ENCODE measurements at places on chromosomes 3 and 15. TPM values are rescaled to one million over a fixed set of nuclear protein-coding genes. Genes with fewer than 3 reads are reported as not detected.

- DNase-seq, result no peak
These were observed 80.3 kb upstream of the PRTG start for GRCh38 chr15:55823191-55823670.

Gene PPP2R3A
- total RNA-seq, result 11.0 TPM

DNA sequence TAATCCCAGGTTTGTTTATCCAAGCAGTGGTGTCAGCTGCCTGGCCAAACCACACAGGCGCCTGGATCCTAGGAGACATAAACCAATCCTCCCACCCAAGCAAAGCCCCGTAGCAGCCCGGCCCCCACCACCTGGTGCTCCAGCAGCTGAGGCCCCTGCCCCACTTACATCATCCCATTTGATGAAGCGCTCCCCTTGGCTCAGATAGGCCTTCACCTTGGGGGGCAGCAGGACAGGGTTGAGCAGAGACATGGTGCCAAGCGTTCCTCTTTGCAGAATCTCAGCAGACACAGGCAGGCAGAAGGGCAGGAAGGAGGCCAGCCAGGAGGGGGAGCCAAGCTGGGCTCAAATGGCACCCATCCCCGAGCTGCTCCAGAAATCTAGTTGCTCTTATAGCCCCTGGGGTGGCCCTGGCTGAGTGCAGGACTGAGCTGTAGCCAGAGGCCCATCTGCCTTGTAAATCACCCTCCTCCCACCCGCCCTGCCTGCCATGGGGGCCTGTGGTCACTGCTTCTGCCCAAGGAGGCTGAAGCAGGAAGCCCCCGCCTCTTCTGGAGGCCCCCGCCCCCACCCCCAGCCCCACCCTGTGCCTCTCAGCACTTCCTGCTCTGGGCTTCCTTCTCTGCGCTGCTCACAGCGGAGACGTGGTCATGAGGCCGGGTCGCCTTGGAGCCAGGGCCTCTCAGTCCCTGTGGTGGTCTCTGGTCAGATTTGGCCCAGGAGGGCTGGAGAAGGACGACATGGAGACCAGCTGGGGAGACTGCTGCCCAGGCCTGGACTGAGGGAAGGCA, at the start of gene PLCB2:
TSS of gene PLCB2 (minus strand) at position 515 of the 791 bp plus-strand sequence. CDS start at position 252, 263 bp downstream.
- DNase-seq, result peak; percentile 62

DNA sequence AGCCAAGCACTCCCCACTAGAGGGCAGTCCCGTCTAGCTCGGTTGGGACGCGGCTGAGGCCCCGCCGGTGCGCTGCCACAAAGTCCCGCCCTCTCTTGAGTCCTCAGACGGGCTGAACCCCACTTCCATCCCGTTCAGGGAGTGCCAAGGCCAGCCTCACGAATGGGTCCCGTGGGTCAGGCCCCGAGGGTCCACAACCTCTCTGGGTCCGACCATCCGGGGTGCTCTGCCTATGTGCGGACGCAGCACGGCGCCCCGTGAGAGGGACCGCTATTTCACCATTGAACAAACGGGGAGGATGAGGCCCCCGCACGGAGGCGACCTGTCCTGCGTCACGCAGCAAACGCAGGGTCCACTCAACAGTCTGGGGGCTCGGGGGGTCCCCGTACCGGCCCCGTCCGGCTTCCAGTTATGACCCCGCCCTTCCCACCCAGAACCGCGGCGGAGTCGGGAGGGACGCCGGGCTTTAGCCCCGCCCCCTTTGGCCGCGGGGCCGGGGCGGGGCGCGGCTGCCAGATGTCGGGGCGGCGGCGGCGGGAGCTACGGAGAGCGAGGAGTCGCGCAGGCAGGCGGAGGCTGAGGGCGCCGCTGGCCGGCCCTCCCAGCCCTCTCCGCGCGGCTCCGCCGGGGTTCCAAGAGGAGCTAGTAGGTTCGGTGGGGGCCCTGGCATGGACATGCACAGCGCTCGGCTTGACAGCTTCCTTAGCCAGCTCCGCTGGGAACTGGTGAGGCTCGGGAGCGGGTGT, at the start of gene INKA1:
TSS of gene INKA1 (plus strand) at position 543 of the 746 bp plus-strand sequence. CDS start at position 675, 132 bp downstream.
- peak; percentile 93 for DNase-seq

Gene MORC1
- total RNA-seq, result not detected

Gene LAMB2
- 311 TPM for total RNA-seq

Gene LRRC31
- total RNA-seq, result 0.78 TPM

DNA sequence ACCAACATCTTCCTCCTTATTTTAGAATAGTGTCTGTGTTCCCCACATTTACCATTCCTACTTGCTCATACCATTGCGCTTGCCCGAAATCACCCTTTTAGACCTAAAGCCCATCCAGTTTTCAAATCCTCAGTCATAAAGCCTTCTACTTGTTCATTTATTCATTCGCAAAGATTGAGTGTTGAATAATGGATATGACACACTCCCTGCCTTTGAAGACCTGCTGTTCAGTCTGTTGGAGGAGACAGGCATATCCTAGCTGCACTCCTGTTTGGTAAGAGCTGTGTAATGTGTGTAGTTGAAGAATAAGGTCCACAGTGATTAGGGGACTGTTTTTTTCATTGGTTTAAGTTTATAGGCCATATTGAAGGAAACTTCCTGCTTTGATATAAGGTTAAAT, 1.7 kb downstream of the CNOT10 start:
- no peak for DNase-seq

DNA sequence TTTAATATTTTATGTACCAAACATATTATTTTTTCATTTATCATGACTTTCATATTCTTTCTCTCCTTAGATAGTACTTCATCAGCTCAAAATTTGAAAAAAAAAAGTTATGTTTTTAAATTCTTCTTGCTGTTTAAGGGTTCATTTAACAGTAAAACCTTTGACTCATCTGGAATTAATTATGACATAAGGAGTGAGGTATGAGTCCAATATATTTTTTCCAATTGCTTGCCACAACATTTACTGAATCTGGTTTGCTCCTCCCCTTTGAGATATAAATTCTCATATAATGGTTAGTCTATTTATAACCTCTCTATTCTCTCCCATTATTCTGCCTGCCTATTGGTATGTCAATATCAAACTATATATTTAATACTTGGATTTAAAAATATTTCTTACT, 387.8 kb downstream of the TUSC7 start:
- no peak for DNase-seq

Gene TMEM207
- total RNA-seq, result not detected

DNA sequence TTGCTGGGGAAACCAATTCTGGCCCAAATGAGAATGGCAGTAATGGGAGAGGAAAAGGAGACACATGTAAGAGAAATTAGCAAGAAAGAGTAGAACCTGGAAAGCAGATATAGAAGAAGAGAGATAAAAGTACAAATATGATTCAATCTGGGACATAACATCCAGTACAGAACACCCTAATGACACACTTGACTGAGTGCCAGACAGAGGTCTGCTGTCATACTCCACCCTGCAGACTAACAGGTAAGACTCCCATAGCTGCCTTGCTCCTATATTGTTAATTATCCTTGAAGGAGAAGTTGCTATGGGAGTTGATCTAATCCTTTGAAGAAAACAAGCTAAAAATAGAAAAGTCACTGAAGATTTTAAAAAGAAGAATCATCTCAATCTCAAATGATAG, 21.1 kb downstream of the CCPG1 start:
- DNase-seq, result no peak

DNA sequence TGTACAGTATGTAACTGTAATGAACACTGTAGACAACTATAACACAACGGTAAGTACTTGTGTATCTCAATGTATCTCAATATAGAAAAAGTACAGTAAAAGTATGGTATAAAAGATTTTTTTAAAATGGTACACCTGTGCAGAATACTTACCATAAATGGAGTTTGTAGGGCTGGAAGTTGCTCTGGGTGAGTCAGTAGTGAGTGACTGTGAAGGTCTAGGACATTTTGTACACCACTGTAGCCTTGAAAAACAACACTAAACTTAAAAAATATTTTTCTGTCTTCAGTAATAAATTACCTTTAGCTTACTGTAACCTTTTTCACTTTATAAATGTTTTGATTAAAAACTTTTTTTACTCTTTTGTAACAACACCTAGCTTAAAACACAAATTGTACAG, 142.9 kb downstream of the ATG7 start:
- DNase-seq, result no peak

DNA sequence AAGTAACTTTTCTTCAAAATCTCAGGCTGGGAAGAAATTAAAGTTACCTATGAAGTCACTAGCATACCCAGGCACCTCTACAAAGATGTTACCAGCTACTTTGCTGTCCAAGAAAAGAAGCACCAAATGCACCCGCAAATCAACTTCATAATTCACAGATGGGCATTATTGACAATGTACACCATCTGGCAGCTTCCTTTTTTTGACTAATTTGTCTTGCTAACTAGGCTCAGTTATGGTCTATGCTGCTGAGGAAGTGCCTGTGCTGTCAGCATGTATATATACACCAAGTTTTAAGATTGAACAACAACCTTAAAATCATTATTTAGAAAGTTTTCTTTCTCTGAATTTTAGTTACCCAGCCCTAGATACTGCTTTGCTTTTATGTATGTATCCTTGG, 93.8 kb downstream of the NSUN3 start:
- DNase-seq, result no peak

GRCh38 chr3:185744997-185745843, 79.6 kb downstream of the IGF2BP2 start:
- no peak for DNase-seq

Gene CACNA1D
- 84.4 TPM for total RNA-seq

DNA sequence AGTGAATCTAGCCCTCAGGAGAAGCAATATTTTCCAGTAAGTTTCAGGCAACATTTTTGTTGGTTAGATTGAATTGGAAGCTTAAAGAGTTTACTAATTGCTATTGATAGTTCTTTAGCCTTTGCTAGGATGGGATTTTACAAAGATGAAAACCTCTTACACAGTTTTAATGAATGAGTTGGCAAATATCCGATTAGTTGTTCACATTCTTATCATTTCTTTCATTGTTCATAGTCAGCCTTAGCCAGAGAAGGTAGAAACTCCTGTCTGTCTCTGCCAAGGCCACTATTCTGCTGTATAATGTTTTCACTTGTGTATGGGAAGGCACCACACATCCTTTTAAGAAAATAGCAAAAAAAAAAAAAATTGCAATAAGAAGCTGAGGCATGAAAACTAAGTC, 222.0 kb upstream of the MANF start:
- DNase-seq, result no peak

GRCh38 chr15:59304034-59304795, 68.5 kb downstream of the MYO1E start:
- DNase-seq, result no peak

DNA sequence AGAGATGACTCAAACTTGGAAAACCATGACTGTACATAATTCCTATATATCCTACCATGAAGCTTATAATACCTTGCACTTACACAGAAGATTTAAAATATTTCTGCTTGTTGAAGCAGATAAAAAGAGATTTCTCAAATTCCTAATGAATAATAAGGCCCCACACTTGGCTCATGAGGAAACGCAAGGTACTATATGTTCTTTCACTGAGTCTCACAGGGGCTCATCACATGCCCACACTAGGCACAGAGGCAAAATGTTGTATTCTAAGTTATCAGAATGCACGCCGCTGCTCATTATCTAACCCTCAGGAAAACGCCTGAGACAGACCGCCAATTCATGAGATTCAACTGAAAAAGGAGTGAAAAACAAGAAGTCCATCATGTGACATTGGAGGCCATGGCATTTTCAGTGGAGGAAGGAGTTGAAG, 5.6 kb downstream of the MYO1E start:
- no peak for DNase-seq

- no peak for DNase-seq
These were observed 37.9 kb downstream of the GASK1A start for GRCh38 chr3:43017004-43017403.

DNA sequence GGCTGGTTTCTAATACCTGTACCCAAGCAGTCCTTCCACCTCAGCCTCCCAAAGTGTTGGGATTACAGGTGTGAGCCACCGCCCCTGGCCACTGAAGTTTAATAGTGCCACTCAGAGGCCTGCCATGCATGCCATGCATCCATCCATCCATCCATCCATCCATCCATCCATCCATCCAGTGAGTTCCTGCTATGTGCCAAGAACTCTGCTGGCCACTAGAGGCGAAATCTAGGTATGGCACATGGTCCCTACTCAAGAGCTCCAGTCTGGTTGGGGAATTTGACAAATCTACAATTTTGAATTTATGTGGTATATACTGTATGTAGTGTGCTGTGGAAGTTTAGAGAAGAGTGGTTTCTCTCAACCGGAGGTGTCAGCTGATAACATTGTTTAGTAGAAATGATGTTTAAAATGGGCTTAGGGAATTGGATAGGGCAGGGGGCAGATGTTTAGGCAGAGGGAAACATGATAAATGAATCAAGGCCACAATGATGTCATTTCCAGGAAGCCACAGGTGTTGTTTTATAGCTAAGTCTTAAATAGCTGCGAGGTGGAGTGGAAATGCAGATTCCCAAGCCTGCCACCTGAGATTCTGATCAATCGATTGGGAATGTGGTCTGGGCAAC, 384.4 kb upstream of the C2CD4B start:
- DNase-seq, result no peak

Data from ureter (tissue), 1 donor.